ENCODE measurements at places on chromosomes 3 and 15.

DNA sequence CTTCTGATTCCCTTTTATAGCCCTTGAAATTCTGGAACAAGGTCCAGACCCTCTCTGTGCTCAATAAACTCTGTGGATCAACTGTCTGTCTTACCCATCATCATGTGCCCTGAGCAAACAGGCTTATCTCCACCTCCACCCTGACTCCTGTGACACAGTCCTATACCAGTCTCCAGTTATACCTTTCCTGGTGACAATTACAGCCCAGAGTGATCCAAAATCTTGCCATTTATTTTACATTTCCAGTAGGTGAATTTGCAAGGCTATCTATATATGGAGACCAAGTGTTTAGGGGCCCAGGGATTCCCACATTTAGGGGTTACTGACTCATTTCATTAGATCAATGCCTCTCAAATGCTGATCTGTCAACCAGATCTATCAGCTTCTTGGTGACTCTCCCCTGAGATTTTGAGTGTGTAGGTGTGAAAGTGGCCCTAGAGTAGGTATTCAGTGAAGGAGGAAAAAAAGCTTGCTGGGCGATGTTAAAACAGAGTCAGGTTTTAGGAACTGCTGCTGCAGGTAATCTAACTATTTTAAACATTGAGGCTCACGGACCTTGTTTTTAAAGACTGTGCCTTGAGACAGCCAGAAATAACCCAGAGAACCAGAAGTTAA, 229.6 kb upstream of the WNT5A start:
- H3K27ac ChIP-seq: no peak overlapping the region
- peaks cover 5% of the 10 kb centered on the region for H3K27me3 ChIP-seq
- no peaks in the 10 kb centered on the region for H3K4me1 ChIP-seq
- no peak for DNase-seq
- H3K36me3 ChIP-seq: no peaks in the 10 kb centered on the region

- H3K36me3 ChIP-seq: no peaks in the 10 kb centered on the region
- H3K27me3 ChIP-seq: no peaks in the 10 kb centered on the region
- no peak overlapping the region for H3K27ac ChIP-seq
Measured at GRCh38 chr3:125245521-125245920, 33.0 kb upstream of the SLC12A8 start.

GRCh38 chr3:46370839-46371518, at the start of gene CCR5:
CCR5 (plus strand) TSS chr3:46370946; CDS start chr3:46372903, 1,957 bp downstream.
- H3K36me3 ChIP-seq: no peaks in the 10 kb centered on the region
- peaks cover 14% of the 10 kb centered on the region for H3K27me3 ChIP-seq
- no peaks in the 10 kb centered on the region for H3K4me1 ChIP-seq
- DNase-seq: no peak

DNA sequence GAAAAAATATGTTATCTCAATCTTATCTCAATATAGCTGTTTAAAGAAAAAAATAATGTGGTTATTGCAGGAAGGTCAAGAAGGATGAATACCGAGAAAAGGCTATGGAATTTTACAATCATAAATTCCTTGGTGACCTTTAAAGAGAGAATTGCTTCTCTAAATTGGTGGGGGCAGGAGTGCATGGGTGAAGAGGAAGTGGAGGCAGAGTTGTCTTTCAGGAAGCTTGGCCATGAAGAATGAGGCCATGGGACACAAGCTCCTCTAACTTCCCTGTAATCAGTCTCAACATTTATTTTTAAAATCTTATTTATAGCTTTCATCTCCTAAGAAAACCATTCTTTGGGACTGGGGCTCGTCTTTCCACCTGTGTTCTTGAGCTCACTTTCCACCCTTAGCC, 22.4 kb upstream of the ALDH1A2 start:
- no peaks in the 10 kb centered on the region for H3K36me3 ChIP-seq
- no peaks in the 10 kb centered on the region for H3K4me1 ChIP-seq
- no peak overlapping the region for H3K27ac ChIP-seq
- no peaks in the 10 kb centered on the region for H3K27me3 ChIP-seq
- H3K4me3 ChIP-seq: no peak overlapping the region

- no peak overlapping the region for H3K4me3 ChIP-seq
- H3K4me1 ChIP-seq: peaks cover 30% of the 10 kb centered on the region
- no peaks in the 10 kb centered on the region for H3K36me3 ChIP-seq
- no peaks in the 10 kb centered on the region for H3K27me3 ChIP-seq
- no peak overlapping the region for H3K27ac ChIP-seq
Measured at GRCh38 chr3:16147220-16147994, 27.1 kb upstream of the GALNT15 start.
